Body of pancreas (tissue), 4 donors: ENCODE measurements at places on chromosomes 7 and 10.

- DNase-seq: no peak
Measured at GRCh38 chr10:35564341-35564968, 40.7 kb upstream of the GJD4 start.

DNA sequence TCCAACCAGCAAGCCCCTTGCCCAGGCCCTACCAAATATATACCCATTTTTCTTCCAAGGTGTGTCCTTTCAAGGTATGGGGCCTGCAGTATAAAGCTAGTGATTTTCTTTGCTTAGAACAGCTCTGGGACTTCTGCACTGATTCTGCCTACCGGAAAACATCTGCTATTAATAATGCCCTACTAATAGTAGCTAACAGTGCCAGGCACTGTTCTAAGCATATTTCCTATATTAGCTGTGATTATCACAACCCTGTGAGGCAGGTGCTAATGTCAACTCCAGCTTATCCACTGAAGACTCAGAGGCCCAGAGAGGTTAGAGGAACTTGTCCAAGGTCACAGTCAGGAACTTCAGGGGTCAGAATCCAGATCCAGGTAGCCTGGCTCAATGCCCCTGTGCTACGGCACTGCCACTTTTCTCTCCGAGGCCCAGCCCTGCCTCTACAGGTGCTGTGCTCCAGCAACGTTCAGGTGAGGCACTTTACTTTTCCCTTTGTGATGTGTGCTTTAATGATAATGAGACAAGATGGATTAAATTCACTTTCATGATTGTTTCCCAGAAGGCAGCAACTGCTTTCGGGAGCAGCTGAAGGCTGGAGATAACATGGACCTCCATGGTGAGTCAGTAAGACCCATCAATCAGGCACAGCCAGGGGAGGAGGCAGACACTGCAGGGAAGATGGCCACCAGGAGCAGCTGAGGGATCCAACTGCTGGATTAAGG is 26.7 kb downstream of the TAS2R41 start:
- DNase-seq: no peak

DNA sequence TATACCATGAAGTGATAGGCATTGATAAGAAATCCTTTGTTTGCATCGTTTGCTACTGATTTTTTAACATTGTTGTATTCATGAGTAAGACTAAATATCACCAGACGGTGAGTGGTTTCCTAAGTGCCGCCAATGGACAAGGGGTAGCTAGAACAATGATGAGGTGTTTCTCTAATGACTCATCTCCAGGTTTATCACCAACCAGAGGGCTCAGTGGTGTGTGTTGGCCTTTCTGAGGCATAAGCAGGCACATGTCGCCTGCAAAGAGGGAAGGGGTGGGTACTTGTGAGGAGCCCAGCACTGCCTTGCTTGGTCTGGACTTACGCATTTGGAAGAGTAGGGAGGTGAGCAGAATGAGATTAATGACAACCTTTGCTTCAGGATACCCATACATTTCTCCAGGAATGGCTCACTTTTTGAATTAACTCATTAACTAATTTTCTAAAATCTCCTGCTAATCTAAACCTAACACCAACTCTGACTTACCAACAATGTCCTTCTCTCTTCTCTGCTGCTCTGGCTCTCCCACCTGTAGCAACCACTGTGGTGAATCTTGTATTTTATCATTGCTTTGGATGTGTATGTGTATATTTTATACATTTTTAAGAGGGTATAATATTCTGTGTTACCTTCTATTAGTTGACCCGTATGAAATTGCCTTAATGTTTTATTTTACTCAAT is 722.6 kb downstream of the GRID1 start:
- no peak for DNase-seq

GRCh38 chr10:43855667-43856210 is 207.1 kb upstream of the ZNF32 start:
- no peak for DNase-seq

GRCh38 chr7:146647445-146647844 is 530.8 kb downstream of the CNTNAP2 start:
- no peak for DNase-seq

DNA sequence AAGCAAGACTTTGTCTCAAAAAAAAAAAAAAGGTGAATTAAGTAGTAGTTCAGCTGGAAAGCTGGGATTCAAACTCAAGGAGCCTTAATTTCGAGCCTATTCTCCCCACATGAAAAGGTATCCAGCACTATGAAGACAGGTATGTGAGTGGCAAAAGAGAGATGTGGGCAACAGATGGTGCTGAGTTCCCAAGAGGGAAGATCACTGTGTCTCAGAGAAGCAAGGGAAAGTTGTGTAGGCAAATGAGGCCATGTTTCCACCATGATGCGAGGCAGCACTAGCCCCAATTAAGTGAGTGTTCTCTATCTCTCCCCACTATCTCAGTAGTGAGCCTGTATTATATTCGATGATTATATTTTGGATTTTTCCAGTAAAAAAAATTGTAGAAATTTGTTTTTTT is 19.8 kb upstream of the ST7 start:
- no peak for DNase-seq

- no peak for DNase-seq
Measured at GRCh38 chr7:50330696-50331095, 26.2 kb downstream of the IKZF1 start.

GRCh38 chr10:15780353-15781135 is 60.8 kb upstream of the ITGA8 start:
- peak; percentile 23 for DNase-seq

DNA sequence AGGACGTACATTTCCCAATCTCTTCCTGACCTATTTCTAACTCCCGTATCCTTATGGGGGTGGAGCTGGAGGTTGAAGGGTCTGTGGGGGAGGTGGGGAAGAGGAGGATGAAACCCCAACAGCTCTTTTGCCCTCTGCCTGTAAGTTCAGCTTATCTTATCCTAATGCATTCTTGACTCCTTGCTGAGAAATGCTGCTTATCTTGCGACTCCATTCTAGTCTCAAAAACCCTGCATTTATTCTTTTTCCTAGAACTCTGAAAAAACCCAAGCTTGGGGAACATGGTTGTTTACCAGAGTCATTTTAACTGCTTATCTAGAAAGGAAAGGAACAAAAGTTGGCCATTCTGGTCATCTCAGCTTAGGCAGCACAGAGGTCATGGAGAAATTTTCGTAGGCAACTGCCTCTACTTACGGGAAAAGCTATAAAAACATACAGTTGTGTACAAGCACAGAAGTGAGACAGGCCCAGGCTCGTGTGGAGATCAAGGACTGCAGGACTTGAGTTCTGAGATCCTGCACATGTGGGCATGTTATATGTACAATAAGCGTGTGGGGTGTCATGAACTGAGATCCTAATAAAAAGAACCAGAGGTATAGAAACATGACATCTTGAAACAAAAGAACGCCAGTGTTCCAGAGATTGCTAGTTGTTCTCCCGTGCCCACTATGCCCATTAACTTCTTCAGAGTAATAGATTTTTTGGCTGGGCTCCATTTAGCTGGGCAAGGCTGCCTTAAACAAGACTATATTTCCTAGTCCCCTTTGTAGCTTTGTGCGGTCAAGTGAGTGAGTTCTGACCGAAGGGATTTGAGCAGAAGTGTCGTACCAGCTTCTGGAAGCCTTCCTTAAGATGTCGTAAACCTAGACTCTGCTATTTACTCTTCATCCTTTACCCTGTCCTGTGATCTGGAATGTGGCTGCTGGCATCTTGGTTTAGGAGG is 9.6 kb downstream of the INMT start:
- no peak for DNase-seq
